ENCODE measurements at places on chromosomes 3 and 15. TPM values are rescaled to one million over a fixed set of nuclear protein-coding genes. Genes with fewer than 3 reads are reported as not detected.

NIPA2 gene
- 120 TPM for total RNA-seq

TTC23 gene
- 34.5 TPM for total RNA-seq

SH2D7 gene
- total RNA-seq, result not detected

NKTR gene
- total RNA-seq, result 8.0 TPM

- no peak for DNase-seq
Observed at GRCh38 chr3:38268087-38268486, 2.5 kb downstream of the SLC22A13 start.

GRCh38 chr3:197368821-197369220 lies 70.4 kb upstream of the DLG1 start:
- DNase-seq, result peak; percentile 26

- DNase-seq, result no peak
Observed at GRCh38 chr3:37765591-37766488, 95.8 kb upstream of the CTDSPL start.
